ENCODE measurements at places on chromosomes 2 and 18.

GRCh38 chr18:35743916-35744315 lies 162.4 kb downstream of the GALNT1 start:
- DNase-seq = no peak

DNA sequence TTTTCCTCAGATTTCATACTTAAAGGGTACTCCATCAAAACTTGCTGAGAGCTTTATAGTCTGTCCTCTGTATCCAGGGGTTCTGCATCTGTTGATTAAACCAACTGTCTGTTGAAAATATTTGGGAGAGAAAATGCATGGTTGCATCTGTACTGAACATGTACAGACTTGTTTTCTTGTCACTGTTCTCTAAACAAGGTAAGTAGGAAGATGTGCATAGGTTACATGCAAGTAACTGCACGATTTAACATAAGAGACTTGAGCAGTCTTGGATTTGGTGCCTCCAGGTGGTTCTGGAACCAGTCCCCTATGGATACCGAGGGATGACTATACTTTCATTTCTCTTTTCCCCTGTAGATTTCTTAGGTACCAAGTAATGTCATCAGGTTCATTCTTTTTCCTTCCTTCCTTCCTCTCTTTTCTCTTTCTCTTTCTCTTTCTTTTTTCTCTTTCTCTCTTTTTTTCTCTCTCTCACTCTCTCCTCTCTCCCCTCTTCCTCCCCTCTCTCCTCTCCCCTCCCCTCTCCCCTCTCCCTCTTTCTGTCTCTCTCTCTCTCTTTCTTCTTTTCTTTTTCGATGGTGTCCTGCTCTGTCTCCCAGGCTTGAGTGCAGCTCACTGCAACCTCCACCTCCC lies 23.2 kb downstream of the ADNP2 start:
- no peak for DNase-seq

GRCh38 chr2:240455272-240455646 lies 19.8 kb downstream of the GPC1 start:
- no peak for DNase-seq

DNA sequence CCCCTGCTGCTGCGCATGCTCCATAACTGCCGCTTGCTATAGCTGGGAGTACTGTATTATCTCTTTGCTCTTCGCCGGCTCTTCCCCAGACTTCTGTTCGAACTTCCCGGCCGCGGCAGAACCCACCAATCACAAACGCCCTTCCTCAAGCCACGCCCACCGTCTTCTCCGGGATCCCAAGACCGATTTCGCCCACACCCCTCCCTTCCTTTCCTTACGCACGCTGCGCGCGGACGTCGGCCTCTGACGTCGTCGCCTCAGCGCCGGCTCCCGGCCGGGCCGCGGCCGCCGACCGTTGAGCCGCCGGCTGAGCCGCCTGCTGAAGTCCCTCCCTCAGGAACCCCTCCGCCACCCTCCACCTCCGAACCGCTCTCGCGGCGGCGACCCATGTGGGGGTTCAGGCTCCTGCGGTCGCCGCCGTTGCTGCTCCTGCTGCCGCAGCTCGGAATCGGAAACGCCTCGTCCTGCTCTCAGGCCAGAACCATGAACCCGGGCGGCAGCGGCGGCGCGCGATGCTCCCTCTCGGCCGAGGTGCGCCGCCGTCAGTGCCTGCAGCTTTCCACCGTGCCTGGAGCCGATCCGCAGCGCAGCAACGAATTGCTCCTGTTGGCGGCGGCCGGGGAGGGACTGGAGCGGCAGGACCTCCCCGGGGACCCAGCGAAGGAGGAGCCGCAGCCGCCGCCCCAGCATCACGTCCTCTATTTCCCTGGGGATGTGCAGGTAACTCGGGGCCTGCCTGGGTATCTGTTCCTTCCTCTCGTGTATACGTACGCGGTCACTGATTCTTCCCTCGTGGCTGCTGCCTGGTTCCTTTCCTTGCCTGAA lies at the start of gene C2orf69:
Gene C2orf69 (plus strand): TSS at position 242 of the 825 bp plus-strand sequence. CDS start 146 bp downstream, at position 388.
- peak; percentile 96 for DNase-seq

DNA sequence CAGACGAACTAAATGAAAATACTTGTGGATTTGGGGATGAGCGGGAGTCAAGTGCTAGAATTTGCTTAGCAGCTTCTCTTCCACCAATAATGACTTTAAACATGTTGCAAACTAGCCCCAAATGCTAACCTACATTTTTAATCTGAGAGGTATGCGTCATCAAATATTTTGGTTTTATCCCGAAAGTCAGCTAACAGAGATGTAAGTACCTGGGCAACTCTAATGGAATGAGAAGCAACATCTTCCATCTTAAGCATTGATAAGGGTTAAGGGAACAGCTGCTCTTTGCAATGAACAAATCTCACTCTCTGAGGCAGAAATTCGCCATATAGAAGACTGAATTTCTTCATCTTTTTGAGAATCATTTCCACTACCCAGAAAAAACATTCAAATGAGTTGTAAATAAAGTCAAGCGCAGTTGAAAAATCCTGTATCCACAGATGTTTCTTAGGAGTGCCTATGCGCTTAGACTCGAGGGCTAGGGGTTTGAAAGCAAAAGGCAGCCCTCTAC lies 926 bp upstream of the YPEL5 start:
- DNase-seq = no peak

GRCh38 chr2:201797175-201797840 lies 9.0 kb upstream of the CDK15 start:
- no peak for DNase-seq

GRCh38 chr2:210862283-210863065 lies 306.1 kb downstream of the CPS1 start:
- DNase-seq = no peak

- DNase-seq = no peak
Observed at GRCh38 chr2:113111823-113112287, 15.5 kb upstream of the IL1RN start.

- no peak for DNase-seq
Observed at GRCh38 chr2:143608758-143609157, 479.5 kb downstream of the ARHGAP15 start.

DNA sequence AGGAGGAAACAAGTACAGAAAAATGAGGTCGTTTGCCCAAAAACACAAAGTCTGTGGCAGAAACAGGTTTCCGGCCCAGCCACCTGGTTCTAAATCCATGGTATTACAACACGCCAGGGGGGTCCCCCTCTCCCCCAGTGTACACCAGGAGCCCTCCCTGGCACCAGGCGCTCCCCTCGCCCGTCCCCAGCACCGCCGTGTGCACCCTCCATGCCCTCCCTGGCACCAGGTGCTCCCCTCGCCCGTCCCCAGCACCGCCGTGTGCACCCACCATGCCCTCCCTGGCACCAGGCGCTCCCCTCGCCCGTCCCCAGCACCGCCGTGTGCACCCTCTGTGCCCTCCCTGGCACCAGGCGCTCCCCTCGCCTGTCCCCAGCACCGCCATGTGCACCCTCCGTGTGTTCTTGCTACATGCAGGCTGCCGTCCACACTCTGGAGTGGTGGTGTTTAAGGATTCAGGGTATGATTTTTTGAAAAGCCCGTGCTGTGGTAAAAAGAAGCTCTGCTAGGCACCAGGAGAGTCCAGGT lies 59.8 kb upstream of the NFATC1 start:
- no peak for DNase-seq

- DNase-seq = no peak
Observed at GRCh38 chr18:50091509-50092244, 103.3 kb downstream of the MYO5B start.

DNA sequence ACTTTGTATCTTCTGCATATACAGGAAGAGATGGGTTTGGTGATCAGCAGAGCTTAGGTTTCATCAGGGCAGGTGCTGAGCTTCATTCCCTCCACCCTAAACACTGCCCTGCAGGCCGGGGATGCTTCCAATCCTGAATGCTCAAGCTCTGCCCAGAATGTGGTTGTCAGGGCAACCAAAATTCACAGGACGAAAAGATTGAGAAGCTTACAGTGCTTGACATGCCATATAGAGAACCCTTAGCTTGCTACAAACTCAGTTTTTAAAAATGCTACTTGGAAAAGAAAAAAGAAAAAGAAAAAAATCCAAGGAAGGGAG lies 65.6 kb downstream of the SH3RF3 start:
- DNase-seq = no peak

GRCh38 chr2:126990200-126990599 lies 91.5 kb downstream of the TEX51 start:
- DNase-seq = no peak

- no peak for DNase-seq
Observed at GRCh38 chr2:102749938-102750337, 11.9 kb upstream of the TMEM182 start.

DNA sequence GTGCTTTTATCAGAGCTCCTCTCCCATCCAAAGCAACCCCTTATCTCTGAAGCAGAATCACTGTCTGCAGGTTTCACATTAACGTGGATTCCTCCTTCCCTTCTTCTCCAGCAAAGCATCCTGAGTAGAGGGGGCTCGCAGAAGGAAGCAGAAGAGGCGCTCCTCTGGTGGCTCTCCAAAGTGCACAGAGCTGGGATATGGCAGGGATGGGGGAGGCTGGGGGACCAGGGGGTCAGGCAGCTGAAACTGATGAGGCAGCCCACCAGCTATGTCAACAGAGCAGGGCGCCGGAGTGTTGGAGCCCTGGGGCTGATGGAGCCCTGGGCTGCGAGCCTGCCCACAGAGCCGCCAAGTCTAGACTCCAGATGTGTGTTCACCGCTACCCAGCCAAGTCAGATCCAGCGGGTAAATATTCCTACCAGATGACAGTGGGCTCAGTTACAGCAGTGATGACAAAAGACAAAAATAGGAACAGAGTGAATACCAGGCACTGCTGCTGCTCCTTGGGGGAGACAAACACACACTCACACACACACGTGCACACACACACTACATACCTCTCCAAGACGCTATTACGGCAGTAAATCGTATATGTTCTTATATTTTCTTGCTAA lies 678.3 kb upstream of the ID2 start:
- DNase-seq = no peak

- DNase-seq = no peak
Observed at GRCh38 chr2:74333175-74333574, 10.0 kb downstream of the SLC4A5 start.

DNA sequence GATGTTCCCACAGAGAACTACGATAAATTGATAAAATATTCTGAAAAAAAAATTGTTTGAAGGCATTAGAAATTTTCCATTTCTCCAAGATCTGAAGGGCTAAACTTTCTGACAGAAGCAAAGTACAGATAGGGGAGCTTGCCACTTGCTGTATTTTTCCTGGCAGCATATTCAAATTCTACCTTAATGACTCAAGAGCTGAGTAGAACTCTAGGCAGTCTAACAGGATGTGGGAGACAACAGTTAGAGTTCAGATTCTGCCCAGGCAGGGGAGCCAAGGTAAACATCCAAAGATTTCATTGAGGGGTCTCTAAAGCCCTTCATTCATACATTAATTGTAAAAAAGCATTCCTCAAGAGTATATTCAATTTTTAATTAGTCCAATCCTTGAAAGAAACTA lies 46.0 kb upstream of the RIT2 start:
- no peak for DNase-seq

- no peak for DNase-seq
Observed at GRCh38 chr2:11132036-11132671, 23.1 kb upstream of the SLC66A3 start.

All from activated effector memory CD4-positive, alpha-beta T cell treated with anti-CD3 and anti-CD28 coated beads, Interleukin-2, amount 50 U/mL, for 16 hours (primary cell).